ENCODE measurements at places on chromosomes 4 and X. TPM values are rescaled to one million over a fixed set of nuclear protein-coding genes. Genes with fewer than 3 reads are reported as not detected.

Gene DCAF4L1
- total RNA-seq = 0.17 TPM

DNA sequence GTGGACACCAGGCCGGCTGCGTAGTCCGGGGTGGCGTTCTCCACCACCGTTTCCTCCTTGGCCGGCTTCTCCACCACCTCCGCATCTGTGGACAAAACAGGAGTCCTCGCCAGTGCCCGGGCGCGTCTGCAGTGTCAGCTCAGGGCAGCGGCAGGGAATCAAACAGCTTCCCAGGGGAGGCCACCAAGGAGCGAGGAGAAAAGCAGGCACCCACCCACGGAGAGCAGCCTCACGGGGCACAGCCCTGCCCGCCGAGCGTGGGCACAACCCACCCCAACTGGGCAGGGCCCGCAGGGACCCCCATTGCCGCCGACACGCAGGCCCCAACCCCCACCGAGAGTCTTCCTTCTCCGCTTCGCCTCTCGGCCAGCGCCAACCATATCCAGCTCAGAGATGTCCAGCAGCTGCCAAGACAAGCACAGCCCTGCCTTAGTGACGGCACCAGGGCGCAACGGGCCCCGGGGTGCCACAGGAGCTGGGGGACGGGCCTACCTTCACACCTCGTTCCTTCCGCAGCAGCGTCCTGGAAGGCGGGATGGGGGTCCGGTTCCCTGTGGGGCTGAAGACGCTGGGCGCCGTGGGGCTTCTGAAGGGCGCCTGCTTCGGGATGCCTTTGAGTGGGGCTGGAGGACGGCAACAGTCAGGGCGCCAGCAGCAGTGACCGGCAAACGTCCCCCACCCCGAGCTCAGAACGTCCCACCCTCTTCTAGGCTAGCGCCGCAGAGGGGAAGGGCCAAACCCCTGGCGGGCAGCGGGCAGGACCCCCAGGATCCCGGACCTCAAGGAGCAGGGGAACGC is 22.8 kb downstream of the NELFA start:
- DNase-seq = no peak

GRCh38 chr4:86557526-86557925 is 36.6 kb upstream of the PTPN13 start:
- no peak for DNase-seq

Gene TMEM35A
- not detected for total RNA-seq

DNA sequence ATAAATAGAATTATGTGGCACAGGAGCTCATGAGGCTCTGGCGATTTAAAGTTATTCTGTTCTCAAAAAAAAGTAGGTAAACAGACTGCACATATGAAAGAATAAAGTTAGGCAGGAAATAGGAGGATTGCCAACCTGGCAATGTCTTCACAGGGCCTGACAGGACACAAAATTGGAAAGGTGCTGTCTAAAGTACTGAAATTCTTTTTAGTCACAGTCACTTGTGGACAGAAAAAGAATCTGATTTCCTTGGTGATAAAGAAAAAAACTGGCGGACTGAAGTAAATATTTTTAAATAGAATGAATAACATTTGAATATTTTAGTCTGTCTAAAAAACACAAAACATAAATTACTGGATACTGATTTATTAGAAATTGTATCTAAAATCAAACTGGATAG is 124.4 kb downstream of the VEGFC start:
- no peak for DNase-seq
